Activated T-cell treated with anti-CD3 and anti-CD28 coated beads, Interleukin-2, amount 50 U/mL, for 24 hours (primary cell): ENCODE measurements at places on chromosomes 13 and 19.

- H3K27ac ChIP-seq, result no peak overlapping the region
- no peaks in the 10 kb centered on the region for H3K36me3 ChIP-seq
- H3K4me1 ChIP-seq, result peaks cover 26% of the 10 kb centered on the region
Measured at GRCh38 chr19:55080121-55080967, 4.7 kb downstream of the EPS8L1 start.

GRCh38 chr13:33322965-33323668 lies 37.6 kb upstream of the STARD13 start:
- no peak overlapping the region for H3K27ac ChIP-seq
- DNase-seq, result no peak
- peaks cover 5% of the 10 kb centered on the region for H3K27me3 ChIP-seq
- no peaks in the 10 kb centered on the region for H3K36me3 ChIP-seq
- no peaks in the 10 kb centered on the region for H3K4me1 ChIP-seq
- no peak overlapping the region for H3K4me3 ChIP-seq

DNA sequence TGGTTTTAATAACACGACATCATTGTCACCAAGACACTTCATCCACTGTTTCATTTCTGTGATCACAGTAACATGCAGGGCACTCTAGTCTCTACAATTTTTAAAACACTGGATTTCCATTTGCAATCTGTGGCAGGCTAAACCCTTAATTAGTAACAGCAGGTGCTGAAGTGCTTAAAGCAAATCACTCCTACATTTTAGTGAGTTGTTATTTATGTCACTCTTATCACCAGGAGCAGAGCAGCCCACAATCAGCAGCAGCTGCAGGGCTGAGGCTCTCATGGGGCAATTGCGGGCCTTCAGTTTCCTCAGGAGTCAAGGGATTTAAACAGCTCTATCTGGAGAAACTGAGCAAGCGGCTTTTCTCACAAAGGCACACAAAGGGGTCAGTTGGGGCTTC lies 1.6 kb downstream of the SOHLH2 start:
- H3K4me3 ChIP-seq, result no peak overlapping the region
- no peaks in the 10 kb centered on the region for H3K36me3 ChIP-seq
- H3K27ac ChIP-seq, result no peak overlapping the region
- H3K4me1 ChIP-seq, result no peaks in the 10 kb centered on the region
- DNase-seq, result no peak

DNA sequence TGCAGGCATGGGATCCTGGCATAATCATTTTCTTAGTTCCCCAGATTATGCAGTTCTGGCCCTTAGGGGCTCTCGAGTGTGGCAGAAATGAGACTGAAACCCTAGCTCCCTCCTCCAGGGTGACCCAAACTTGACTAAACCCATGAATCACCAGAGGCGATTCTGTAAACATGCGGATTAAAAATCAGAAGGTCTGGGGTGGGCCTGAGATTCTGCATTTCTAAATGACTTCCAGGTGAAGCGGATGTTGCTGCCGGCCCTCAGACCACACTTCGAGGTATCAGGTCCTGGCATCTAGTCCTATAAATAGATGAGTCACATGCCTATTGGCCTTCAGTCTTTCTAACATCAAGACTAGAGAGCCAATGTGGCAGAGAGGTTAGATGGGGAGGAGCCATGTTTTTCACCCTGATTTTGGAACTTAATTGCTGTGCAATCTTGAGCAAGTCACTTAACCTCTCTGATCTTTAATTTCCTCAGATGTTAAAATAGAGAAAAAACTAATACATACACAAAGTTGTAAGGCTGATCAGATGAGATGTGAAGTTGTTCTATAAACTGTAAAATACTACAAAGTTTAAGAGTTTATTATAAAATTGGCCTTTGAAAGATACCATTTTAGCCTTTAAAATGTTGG lies 431.2 kb downstream of the FOXO1 start:
- no peak overlapping the region for H3K27ac ChIP-seq
- no peaks in the 10 kb centered on the region for H3K27me3 ChIP-seq
- peaks cover 23% of the 10 kb centered on the region for H3K4me1 ChIP-seq
- DNase-seq, result no peak
- H3K4me3 ChIP-seq, result no peak overlapping the region

DNA sequence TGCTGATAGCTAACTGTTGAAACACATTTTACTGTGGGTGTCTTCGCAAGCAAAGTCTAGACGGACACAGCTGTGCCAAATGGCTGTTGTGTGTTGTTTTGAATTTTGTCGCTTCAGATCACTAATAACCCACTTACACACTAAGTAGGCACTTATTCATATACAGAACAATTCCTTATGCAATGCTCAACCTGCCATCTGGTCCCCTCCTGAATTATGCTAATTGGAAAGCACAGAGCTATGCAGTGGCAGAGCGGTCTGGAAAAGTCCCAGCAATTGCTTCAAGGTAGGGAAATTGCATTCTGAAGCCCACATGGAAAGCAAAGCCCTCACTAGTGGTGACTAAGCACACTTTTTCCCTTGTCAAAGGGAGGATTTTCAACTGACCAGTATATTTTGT lies 69.9 kb downstream of the C13orf42 start:
- H3K27ac ChIP-seq, result no peak overlapping the region
- no peaks in the 10 kb centered on the region for H3K36me3 ChIP-seq
- H3K4me1 ChIP-seq, result no peaks in the 10 kb centered on the region
- DNase-seq, result no peak
- no peak overlapping the region for H3K4me3 ChIP-seq

DNA sequence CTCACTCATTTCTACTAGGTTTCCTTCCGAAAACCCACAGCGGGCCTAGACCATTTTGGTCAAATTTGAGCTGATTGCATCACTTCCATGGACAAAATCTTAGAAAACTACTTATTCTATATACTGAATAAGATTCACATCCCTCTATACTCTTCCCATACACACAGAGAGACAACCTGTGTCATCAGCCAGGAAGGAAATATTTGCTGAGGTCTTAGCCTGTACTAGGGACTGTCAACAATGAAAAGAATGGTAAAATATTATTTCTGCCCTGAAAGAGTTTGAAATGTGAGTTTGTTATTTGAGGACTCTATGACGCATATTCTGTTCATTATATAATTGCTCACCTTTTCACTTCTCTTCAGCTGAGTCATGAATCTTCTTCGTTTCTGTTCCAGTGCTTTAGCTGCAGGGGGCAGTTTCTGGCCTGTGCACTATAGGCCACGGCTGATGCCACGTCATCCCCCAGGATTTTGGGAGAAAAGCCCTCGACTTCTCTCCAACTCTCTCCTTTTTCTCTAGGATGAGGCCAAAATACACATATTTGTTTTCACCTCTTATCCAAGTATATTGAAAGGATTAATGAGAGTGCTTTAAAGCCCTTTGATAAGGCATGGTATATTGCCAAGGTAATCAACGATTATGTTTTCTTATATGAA lies 47.7 kb downstream of the GSX1 start:
- DNase-seq, result no peak
- no peak overlapping the region for H3K4me3 ChIP-seq
- no peaks in the 10 kb centered on the region for H3K4me1 ChIP-seq
- H3K27me3 ChIP-seq, result peaks cover 51% of the 10 kb centered on the region
- no peak overlapping the region for H3K27ac ChIP-seq

DNA sequence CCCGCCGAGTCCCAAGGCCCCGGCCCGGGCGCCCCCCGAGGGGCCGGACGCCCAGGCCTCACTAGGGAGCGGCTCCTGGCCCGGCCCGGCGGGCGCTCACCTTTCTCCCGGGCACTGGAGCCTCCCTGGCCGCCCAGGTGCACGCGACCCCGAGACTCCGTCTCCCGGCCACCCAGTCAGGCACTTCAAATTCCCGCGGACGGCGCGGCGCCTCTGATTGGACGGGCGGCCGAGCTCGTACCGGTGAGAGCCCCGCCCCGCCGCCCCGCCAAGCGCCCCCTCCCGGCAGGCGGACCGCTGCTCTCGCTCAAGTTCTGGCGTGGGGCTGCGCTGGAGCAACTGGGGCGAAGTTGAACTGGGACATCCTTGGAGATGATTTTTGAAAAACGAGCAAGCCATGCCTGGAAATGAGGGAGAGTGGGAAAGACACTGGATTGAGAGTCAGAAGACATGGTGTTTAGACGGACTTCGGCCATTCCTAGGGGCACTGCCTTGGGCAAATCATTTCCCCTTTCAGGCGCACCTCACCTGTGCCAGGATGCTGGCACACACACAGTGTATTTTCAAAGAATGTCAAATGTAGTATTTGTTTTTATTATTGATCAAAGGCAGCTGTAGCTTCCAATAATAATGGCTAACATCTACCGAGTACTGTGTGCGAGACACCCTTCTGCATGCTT lies 485.3 kb downstream of the UQCRFS1 start:
- H3K4me3 ChIP-seq, result peak overlapping the region; percentile 25
- H3K36me3 ChIP-seq, result no peaks in the 10 kb centered on the region
- H3K27ac ChIP-seq, result no peak overlapping the region
- peaks cover 45% of the 10 kb centered on the region for H3K27me3 ChIP-seq
- peaks cover 5% of the 10 kb centered on the region for H3K4me1 ChIP-seq
- DNase-seq, result peak; percentile 56

GRCh38 chr19:13847407-13848339 lies 29.3 kb upstream of the NANOS3 start:
- no peaks in the 10 kb centered on the region for H3K27me3 ChIP-seq
- H3K4me1 ChIP-seq, result peaks cover 63% of the 10 kb centered on the region
- H3K36me3 ChIP-seq, result no peaks in the 10 kb centered on the region
- H3K4me3 ChIP-seq, result peak overlapping the region; percentile 79
- H3K27ac ChIP-seq, result peak overlapping the region; percentile 99
- DNase-seq, result peak; percentile 86

DNA sequence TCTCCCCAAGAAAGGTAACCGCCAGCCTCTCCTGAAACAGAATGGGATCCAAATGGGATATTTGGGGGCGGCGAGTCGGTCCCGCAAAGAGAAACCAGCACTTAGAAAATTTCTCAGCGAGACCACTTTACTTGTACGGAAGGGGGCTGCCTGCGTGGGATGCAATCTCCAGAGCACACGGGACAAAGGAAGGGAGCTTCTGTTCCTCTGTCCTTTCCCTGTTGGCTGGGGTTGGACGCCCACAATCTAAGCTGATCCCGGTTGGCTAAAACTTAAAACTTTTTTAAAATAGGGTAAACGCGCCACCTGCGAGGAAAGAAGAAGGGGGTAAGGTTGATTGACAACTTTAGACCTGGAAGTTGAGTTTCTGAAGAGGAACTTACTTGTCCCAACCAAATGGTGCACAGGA lies 826 bp upstream of the BSG start:
- H3K27ac ChIP-seq, result peak overlapping the region; percentile 92
- H3K4me1 ChIP-seq, result peaks cover 39% of the 10 kb centered on the region
- H3K4me3 ChIP-seq, result peak overlapping the region; percentile 84
- peaks cover 17% of the 10 kb centered on the region for H3K36me3 ChIP-seq

GRCh38 chr19:34493038-34493648 lies 11.6 kb downstream of the WTIP start:
- H3K27ac ChIP-seq, result no peak overlapping the region
- H3K4me1 ChIP-seq, result no peaks in the 10 kb centered on the region
- H3K36me3 ChIP-seq, result no peaks in the 10 kb centered on the region
- no peak for DNase-seq
- no peaks in the 10 kb centered on the region for H3K27me3 ChIP-seq

DNA sequence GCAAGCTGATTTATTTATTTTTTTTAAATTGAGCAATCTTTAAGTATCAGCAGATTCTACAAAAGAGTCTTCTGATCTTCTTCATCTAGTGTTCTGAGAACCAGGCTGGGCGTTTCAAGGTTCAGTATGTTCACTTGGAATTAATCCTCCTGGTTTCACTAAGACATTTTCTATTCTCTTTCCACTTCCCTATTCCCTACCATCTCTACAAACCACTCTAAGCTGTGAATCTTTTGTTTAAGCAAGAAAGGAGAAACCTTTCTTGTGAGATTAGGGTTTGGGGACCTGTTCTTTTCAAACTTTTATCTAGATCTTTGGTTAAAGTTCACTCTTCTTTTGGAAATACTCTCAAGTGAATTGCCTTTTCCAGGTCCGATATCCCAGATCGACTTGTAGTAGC lies 59.3 kb downstream of the URI1 start:
- peaks cover 90% of the 10 kb centered on the region for H3K36me3 ChIP-seq
- no peaks in the 10 kb centered on the region for H3K27me3 ChIP-seq
- no peak for DNase-seq
- peaks cover 79% of the 10 kb centered on the region for H3K4me1 ChIP-seq

DNA sequence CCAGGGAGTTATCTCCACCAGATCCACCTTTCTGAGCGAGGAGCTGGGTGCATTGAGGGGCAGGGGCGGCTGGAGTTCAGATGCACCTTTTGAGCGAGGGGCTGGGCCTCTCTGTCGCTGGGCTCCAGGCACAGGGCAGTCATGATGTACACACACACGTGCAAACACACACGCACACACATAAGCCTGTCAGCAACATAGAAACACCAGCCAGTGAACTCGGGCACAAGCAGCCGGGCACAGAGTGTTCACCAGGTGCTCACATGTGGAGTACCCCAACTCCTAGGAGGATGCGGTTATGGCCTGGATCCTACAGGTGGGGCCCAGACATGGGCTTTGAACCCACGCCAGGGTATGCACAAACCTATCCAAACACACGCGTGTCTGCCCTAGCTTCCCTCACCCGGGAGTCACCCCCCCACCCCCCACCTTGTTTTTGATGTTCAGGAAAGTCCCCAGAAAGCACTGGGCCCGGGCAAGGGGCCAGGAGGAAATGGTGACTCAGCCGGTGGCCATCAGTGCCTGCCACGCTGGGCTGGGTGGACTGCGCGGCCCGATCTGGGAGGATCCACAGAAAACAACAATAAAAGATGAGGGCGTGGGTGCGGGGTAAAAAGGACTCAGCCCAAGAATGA lies 13.3 kb downstream of the ARRDC2 start:
- peaks cover 62% of the 10 kb centered on the region for H3K4me1 ChIP-seq
- H3K27ac ChIP-seq, result peak overlapping the region; percentile 88
- peak overlapping the region; percentile 65 for H3K4me3 ChIP-seq
- peak; percentile 72 for DNase-seq
- no peaks in the 10 kb centered on the region for H3K27me3 ChIP-seq

DNA sequence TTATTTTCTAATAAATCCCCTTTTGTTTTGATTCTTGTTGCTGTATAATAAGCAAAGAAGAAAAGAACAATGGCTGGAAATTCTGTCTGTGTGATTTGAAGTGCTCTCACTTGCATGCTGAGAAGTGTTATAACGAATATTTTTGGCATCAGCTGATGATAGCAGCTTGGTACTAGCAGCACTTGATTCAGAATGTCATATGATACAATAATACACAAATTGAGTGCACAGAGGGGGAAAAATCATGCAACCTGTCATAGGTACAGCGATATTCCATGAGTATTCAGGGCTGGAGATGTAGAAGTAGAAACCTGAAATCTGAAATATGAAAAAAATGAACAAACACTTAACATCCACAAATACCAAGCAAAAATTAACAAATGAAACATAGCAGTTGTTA lies 108.1 kb downstream of the FGF14 start:
- H3K27me3 ChIP-seq, result no peaks in the 10 kb centered on the region
- no peaks in the 10 kb centered on the region for H3K4me1 ChIP-seq
- no peak overlapping the region for H3K4me3 ChIP-seq
- no peak for DNase-seq
- H3K27ac ChIP-seq, result no peak overlapping the region

DNA sequence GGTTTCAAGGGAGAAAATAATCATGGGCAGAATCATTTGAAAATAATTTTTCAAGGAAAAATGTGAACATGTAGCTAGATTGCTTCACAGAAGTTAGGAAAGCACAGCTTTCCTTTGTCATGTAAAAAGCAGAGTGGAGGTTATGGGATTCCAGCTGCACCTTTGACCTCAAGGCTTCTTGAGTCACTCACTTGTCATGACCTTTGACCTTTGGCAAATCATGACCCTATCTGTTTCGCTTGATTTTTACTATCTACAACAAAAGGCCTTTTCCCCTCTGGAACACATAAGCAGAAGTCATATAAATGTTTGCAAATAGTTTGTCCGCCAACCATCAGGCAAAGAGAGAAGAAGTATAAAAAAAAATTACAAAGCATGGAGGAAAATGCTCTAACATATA lies 210.7 kb upstream of the MIR17HG start:
- no peaks in the 10 kb centered on the region for H3K27me3 ChIP-seq
- H3K4me1 ChIP-seq, result peaks cover 3% of the 10 kb centered on the region
- H3K4me3 ChIP-seq, result no peak overlapping the region
- H3K27ac ChIP-seq, result no peak overlapping the region
- H3K36me3 ChIP-seq, result no peaks in the 10 kb centered on the region
